ENCODE measurements at places on chromosomes 12 and 14. TPM values are rescaled to one million over a fixed set of nuclear protein-coding genes. Genes with fewer than 3 reads are reported as not detected.

DNA sequence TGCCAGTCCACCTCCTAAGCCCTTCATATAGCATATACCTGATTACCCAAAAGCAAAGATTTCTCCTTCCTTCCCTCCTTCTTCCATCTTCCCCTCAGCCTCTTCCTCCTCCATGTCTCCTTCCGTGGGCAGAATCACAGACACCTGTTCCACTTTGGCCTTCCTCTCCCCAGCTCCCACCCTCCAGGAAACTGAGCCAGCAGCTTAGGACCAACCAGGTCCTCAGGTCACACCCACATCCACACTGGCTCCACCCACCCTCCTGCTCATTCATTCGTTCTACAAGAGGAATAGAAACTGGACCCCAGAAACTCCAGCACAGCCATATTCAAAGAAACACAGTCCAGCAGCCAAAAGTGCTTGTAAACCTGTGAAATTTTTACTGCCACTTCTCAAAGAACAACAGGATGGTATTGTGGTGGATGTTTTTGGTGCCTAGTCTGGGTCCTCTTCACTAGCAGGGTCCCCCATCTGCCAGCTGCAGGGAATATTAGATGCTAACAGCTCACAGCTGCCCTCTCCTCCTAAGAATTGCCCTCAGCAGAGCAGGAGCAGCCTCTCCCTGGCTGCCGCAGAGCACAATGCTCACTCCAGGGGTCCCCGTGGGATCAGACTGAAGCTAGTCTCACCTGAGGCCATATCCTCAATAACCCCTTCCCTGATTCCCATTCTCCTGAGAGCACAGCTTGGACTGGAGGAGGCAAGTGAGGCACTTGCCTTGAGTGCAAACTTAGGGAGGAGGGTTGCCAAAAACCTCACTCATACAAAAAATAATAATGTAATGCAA, 18.4 kb downstream of the CMKLR1 start:
- no peak overlapping the region for H3K4me3 ChIP-seq
- no peaks in the 10 kb centered on the region for H3K27me3 ChIP-seq
- no peaks in the 10 kb centered on the region for H3K36me3 ChIP-seq
- no peak overlapping the region for H3K27ac ChIP-seq
- DNase-seq, result no peak
- no peaks in the 10 kb centered on the region for H3K4me1 ChIP-seq

TMPRSS12 gene
- not detected for total RNA-seq

NINJ2 gene
- total RNA-seq, result not detected

LHX5 gene
- total RNA-seq, result not detected

All from Peyer's patch (tissue), 4 donors.